ENCODE measurements at places on chromosomes 6 and 20.

- DNase-seq: peak; percentile 76
These were observed 393 bp downstream of the BCLAF1 start for GRCh38 chr6:136289327-136289578.

DNA sequence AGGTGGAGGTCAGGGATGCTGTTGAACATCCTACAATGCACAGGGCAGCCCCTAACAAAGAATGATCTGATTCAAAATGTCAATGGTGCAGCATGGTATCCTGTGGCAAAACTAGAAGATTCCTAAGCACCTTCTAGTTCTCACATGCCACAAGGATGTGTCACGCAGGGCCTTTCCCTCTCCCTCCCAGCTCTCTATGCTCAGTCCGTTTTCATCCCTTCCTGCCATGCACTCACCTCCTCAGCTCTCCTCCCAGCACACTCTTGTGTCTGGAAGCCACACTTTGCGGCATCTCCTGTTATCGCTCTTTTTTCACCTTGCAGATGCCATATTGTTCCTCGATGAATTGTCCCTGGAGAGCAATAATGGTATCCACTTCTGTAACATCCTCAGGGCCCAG lies 263.4 kb downstream of the CDC5L start:
- no peak for DNase-seq

GRCh38 chr6:144062786-144063185 lies 32.6 kb downstream of the SF3B5 start:
- no peak for DNase-seq

GRCh38 chr6:166627875-166628801 lies 1.1 kb upstream of the RPS6KA2 start:
- DNase-seq: peak; percentile 20

- no peak for DNase-seq
These were observed at the start of gene DOK5 for GRCh38 chr20:54475334-54476168. DOK5 (plus strand) TSS chr20:54475593; CDS start chr20:54475947, 354 bp downstream.

- DNase-seq: no peak
These were observed 151.3 kb downstream of the COL9A1 start for GRCh38 chr6:70151616-70152015.

DNA sequence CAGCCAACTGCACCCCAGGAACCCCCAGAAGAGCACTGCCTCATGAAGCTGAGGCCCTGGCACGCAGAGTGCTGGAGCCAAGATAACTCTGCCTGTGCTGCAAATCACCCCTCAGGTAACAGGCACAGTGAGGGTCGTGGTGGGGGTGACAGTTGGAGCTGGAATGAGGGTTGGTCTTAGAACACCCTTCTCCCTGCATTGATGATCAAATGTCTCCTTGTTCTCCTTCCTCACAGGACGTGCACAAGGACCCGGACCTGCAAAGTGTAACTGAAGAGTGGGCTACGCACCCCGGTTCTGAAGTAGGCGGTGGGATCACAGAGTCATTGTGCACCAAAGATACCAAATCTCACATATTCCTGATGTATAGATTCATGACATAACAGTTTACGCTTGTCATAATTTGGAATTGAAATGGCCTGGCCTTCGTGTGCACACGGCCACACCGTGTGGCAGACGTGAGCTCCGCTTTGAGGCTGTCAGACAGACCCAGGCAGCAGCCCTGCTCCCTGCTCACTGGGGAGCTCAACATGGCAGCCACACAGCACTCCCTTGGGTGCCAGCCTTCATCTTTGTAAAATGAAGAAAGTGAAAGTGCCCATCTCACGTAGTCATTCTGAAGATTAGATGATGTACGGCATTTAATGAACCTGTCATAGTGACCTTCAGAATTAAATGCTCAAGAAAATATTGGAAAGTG lies 8.8 kb downstream of the THBS2 start:
- no peak for DNase-seq

DNA sequence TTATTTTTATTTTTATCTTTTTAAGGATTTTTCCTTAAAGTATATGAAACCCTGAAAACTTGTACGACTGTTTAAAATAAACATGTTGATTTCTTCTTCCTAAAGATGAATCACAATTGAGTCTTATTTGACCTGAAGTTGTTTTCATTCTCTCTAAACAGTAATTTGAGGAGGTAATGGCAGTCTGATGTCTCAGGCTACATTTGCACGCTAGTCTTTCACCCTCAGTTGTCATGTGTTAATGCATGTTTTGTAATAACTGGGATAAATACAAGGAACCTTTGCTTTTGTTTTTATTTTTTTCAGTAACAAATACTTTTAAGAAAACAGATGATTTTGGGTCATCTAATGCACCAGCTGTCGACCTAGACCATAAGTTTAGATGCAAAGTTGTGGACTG lies 55.2 kb downstream of the SCAND1 start:
- DNase-seq: no peak

GRCh38 chr6:109672175-109672574 lies 18.8 kb downstream of the AK9 start:
- no peak for DNase-seq

GRCh38 chr6:54291738-54292137 lies 16.5 kb upstream of the TINAG start:
- DNase-seq: no peak

GRCh38 chr6:131258010-131258652 lies 122.9 kb downstream of the AKAP7 start:
- no peak for DNase-seq

GRCh38 chr6:45437439-45437815 lies 59.7 kb upstream of the SUPT3H start:
- DNase-seq: no peak

DNA sequence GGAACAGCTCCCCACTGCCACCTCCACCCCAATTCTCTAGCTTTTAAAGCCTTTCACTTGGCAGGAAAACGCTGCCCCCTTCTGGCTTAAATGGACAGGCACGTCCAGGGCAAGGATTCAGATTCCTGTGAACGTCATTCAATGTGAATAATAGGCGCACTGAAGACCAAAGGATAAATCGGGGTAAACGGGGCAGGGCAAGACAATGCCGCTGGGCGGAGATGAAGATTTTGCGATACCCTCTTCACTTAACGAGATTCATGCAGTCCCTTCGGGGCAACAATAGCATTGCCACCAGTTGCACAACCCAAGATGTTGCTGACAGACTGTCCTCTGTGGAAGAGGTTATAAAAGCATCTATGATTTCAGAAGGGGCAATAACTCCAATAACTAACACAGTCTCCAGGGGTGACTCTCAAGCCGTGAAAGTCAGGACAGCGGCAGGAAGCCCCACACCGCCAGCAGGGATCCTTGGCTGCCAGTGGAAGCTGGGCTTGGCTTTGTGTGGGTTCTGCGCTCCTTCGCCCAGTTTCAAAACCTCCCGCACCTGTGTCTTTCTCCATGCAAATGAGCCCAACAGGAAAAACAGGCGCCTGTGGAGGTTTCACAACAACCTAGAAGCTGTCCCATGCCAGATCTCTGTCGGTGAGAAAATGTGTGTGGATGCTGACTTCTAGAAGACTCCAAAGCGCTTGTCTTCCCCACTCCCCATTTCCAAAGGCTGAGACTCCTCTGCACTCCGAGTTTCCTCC lies 291.8 kb downstream of the BMP7 start:
- no peak for DNase-seq

- no peak for DNase-seq
These were observed 5.2 kb downstream of the SDC4 start for GRCh38 chr20:45342855-45343531.

GRCh38 chr20:62551407-62552323 lies 75.9 kb upstream of the GATA5 start:
- no peak for DNase-seq

GRCh38 chr6:97262676-97263075 lies 20.3 kb downstream of the MMS22L start:
- DNase-seq: no peak

DNA sequence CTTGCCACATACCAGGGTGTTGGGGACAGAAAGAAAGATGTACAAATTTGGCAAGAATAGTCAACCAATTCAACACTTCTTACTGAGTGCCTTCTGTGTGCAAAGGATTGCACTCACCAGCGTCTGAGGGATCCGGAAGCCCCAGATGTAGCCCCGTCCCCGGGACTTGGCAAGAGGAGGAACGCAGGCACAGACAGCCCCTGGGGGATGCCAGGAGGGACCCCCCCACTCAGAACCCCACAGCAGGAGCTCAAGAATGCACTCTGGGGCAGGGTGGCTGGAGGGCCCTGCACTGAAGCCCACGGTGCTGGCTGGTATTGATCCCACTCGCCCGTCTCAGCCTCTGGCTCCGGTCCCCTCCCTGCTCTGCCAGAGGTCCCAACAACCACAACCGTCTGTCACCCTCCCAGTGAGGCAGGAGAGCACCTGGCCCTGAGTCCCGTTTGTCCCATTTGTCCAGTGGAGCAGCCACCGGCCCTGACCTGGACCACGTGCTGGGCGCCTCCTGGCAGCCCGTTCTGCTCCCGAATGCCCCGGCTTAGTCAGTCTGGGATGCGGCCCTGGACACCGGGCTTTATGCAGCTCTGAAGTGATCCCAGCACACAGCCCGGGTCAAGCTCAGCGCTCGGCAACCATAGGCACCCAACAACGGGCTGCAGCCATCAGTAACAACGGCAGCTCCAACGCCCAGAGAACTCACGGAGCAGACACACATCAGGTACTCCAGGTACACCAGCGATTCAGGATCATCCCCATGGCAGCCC lies 128.7 kb downstream of the DLL1 start:
- no peak for DNase-seq

DNA sequence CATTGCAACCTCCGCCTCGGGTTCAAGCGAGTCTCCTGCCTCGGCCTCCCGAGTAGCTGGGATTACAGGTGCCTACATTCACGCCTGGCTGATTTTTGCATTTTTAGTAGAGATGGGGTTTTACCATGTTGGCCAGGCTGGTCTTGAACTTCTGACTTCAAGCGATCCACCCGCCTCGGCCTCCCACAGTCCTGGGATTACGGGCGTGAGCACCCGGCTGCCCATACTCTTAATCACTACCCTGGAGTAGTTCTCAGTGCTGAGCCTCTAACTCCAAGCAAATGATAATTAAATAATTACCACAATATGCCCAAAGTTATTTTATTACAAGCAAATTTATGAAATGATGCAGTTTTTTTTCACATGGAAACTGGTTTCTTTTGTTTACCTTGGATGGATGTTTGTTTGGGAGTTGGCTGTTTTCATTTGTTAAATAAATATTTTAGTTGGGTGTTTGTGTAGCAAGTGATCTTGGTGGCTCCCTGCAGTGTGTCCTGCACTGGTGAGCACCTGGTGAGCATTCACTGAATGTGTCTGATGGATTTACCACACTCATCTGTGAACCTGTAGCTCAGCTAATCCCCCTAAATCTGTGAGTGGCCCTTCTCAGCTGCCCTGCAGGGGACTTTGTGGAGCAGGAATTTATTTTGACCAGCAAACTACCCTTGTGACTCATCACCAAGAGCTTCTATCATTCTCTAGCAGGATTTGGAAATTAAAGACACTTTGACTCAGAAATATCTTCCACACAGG lies 36.9 kb downstream of the UTRN start:
- DNase-seq: no peak
